Stimulated activated CD8-positive, alpha-beta memory T cell treated with anti-CD3 and anti-CD28 coated beads, Interleukin-4, amount 100 ng/mL, for 1 hour (primary cell): ENCODE measurements at places on chromosomes 7 and 10.

GRCh38 chr7:1538544-1539180, 8.2 kb downstream of the MAFK start:
- DNase-seq = no peak

DNA sequence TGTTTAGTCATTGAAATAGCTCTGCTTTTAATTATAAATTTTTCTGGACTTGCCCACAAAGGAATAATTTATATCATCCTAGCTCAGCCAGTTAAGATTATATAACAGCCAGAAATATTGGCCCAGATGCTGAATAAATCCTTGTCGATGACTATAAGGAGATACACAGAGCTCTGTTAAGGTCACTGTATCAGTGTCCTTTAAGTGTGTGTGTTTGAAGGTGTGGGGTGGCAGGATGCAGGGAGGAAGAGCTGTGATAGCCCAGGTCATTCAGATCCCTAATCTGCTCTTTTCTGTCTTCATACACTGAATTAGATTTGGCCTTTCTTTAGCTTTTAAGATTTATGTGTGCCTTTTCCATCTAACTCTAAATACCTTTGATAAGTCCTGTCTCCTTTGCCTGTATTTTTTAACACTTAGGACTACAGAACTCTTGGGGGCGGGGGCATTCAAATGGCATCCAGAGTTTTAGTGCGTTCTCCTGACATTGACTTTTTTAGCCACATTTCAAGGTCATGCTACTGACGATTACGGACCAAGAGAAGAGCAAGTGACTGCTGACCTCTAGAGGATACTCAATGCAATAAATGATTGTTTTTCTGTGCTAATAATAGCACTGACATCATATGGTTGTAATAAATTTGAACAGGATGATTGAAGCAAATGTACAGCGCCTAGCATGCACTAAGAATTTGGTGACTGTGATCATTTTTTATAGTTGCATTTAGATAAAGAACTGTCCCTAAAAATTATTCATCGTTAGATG, 172.3 kb downstream of the CACNB2 start:
- DNase-seq = no peak

DNA sequence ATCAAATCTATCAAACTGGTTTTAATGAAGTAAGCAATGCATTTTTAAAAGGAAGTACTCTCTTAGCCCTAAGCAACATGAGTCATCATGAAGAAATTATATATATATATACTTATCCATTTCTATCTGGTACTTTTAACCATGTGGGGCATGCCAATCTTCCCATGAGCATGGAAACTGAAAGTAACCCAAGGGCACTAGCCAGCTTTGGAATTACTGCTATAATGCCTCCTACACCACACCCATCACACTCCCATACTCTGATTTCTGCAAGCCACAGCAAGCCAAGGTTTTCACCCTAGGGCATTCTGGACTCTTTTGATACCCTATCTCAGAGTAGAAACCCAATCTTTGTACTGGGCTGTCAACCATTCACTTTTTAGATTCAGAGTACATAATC, 204.6 kb downstream of the IMMP2L start:
- no peak for DNase-seq

- DNase-seq = no peak
Measured at GRCh38 chr10:114408968-114409444, 4.7 kb upstream of the AFAP1L2 start.

GRCh38 chr7:27992097-27992496, 188.5 kb downstream of the JAZF1 start:
- DNase-seq = no peak

DNA sequence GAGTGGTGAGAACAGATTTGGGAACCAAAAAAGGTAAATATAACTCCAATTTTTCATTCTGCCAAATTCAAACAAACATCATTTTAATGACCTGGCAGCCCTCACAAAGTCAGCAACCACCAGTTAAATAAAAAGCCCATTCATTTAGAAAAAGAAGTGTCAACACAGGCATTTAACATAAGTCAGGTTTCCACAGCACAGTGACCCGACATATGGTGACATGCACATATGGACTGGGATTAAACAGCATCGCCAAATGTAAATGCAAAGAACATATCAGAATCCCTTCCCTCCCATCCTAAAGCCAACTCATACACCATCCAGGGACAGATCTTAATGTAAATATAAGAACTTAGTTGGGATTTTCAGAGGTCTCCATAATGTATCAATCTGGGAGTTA, 293.2 kb downstream of the FGFR2 start:
- DNase-seq = no peak

DNA sequence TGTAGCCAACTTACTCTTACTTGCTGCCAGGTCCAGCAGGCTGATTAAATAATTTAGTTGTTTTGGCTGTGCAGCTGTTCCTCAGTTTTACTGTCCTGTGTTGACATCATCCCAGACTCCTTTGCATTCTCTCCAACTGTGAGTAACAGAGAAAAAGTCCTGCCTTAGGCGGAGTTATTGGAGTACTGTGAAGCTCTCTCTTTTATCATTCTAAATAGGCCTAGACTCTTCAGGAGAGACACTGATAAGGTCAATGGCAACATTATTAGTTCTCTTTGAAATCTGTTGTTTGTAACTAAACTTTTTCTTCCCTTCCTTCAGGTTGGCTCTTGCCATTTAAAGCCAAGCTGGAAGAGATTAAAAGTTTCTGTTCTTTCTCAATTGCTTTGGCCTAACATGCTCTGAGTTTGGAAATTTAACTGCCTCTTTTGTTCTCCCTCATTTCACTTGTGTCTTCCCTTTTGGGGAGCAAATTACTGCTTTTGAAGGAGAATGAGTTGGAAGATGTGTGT, 215.7 kb upstream of the CSTF2T start:
- no peak for DNase-seq

GRCh38 chr7:132280335-132280734, 295.9 kb downstream of the PLXNA4 start:
- DNase-seq = no peak

DNA sequence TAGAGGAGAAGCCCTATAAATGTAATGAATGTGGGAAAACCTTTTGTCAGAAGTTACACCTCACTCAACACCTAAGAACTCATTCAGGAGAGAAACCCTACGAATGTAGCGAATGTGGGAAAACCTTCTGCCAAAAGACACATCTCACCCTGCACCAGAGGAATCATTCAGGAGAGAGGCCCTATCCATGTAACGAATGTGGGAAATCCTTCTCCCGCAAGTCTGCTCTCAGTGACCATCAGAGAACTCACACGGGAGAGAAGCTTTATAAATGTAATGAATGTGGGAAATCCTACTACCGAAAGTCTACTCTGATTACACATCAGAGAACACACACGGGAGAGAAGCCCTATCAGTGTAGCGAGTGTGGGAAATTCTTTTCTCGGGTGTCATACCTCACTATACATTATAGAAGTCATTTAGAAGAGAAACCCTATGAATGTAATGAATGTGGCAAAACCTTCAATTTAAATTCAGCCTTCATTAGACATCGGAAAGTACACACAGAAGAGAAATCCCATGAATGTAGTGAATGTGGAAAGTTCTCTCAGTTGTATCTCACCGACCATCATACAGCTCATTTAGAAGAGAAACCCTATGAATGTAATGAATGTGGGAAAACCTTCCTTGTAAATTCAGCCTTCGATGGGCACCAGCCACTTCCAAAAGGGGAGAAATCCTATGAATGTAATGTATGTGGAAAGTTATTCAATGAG, 18.9 kb downstream of the RBAK start:
- DNase-seq = no peak

DNA sequence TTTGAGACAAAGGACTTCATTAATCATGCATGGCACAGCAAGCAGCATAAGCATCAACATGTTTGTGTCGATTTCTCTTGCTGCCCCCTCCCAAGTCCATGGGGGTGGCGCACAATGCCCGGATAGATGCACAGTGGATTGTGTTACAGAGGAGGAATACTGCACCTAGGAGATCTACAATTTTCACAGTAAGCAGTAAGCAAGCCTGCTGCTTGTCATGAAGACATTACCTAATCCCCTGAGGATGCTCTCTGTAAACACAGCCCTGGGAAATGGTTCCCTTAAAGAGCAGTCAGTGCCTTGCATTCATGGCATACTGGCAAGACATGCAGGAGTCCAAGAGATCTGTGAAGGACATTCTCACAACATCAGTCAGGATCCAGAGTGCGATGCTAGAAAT, 137.7 kb downstream of the ETV1 start:
- DNase-seq = no peak

GRCh38 chr7:82413237-82413636, 30.3 kb downstream of the CACNA2D1 start:
- no peak for DNase-seq

DNA sequence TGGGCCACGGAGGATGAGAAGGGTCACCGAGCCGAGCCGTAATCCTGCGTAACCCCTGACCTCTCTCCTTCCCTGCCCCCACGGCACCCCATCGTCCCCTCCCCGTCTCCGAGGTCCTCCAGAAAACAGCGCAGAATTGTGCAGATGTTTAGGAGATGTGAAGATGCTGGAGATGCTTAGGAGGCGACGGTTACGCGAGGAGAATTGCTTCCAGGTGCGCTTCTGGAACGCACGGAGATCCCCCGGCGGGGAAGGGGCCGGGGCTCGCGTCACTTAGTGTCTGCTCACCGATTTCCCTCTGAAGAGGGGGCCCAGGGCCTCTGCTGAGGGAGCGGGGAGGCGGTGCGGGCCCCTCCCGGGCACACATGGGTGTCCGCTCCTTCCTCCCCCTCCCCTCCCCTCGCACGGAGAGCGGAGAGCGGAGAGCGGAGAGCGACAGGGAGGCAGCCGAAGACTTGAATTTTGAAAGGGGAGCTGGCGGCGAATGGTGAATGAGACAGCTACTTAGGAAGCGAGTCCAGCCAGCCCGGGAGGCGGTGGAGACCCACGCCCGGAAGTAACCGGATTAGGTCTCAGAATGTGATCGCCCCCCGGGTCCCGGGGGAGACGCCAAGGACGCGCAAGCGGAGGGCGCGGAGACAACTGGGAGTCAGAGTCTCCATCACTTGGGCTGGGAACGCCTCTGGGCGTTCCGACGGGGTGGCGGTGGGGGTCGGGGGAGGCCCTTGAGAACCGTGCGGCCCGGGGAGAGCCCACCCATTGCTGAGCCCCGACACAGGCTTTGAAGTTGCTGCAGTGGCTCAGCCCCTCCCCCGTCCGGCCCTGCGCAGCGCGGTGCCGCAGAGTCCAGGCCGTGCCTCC, 8.7 kb upstream of the EN2 start:
- no peak for DNase-seq

DNA sequence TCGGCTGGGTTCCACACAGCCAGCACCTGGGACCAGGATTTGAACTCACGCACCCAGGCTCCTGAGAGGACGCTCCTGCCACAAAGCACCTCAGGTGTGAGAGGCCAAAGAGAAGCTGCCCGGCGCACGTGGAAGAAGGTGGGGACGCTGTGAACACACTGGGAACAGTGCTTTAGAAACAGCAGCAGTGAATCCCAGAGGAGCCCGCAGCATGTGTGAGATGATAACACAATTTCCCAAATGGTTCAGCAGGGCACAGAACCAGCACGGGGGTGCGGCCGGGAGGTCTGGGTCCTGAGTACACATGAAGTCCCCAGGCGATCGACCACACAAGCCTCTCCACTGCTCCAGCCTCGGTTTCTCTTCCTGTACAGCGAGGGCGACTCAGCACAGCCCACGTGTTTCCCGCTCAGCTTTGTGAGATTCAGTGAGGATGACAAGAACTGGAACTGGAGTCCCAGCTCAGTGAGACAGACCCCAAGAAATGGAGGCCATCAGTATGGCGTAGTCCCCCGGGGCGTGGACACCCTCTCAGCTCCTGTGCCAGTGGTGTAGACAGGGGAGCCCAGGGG, 188.3 kb downstream of the MAD1L1 start:
- DNase-seq = no peak

DNA sequence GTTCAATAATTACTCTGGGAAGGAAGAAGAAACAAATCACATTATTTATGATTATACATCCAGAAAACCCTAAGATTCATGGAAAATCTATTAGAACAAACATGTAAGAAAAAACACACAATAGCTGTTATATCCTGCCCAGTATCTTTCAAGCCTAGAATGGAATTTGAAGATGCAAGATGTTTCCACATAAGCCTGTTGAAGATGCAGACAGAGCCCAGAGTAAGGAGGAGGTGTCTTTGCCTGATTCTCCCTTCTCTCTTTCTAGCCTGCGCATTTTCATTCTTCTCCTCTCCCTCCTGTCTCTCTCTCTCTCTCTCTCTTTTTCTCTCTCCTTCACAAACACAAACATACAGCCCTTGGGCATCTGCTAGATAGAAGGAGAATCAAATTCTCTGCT, 170.1 kb upstream of the INHBA start:
- DNase-seq = no peak

- no peak for DNase-seq
Measured at GRCh38 chr10:12634621-12634931, 285.2 kb downstream of the CAMK1D start.

DNA sequence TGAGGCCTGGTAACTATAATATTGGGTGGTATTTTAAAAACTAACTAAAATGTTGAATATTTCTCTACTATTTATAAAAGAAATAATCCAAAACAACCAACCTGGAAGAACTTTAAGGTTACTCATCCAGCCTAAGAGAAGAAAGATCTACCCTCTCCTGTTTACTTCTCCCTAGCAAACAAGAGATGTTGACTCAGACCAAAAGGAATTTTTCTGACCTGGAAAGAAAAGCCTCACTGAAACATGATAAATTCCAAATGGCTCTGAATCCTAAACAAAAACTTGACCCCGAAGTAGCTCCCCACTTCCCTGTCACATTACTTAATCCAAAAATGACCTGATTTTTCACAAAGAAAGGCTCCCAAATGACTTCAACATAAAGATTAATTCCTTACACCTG, 101.2 kb downstream of the PARD3 start:
- DNase-seq = no peak

DNA sequence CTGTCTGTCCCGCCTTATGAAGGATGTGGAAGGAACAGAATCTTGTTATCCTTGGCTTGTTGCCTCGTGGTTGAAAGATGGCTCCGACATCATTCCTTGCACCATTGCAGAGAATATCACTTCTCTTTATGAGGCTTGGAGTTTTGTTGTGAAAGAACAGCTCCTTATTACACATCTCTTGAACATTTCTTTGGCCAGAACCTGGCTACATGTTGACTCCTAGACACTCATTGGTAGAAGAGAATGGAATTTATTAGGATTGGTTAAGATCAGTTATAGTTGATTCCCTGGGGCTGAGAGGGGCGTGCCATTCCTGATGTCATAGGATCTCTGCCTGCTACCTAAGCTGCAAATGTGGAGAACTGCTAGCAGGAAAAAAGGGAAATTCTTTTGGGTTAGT, 180.5 kb upstream of the CTBP2 start:
- DNase-seq = no peak

DNA sequence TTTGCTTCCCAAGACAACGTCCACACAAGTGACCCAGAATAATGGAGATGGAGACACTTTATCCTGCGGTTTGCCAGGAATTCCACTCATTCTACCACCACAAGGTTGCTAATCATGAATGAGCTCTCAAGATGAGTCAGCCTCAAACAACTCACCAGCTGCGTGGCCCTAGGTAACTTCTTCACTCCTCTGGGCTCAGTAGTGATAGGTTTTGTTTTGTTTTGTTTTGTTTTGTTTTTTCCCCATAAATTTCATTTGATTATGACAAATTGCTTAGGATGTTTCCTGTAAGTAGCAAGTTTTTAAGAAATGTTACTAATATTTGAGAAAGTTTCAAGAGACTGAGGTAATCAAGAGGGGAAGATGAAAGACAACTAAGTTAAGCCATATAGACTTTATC, 286.8 kb downstream of the PARD3 start:
- DNase-seq = no peak

- DNase-seq = no peak
Measured at GRCh38 chr7:134051020-134051419, 76.1 kb upstream of the LRGUK start.
